Gastrocnemius medialis (tissue), 4 donors: ENCODE measurements at places on chromosomes 6 and 20. TPM values are rescaled to one million over a fixed set of nuclear protein-coding genes. Genes with fewer than 3 reads are reported as not detected.

SNAI1 gene
- 3.5 TPM for total RNA-seq

NTSR1 gene
- not detected for total RNA-seq

IMPG1 gene
- total RNA-seq, result not detected

C6orf141 gene
- total RNA-seq, result 7.8 TPM

FAM162B gene
- total RNA-seq, result 3.4 TPM

MYL9 gene
- 7.3 TPM for total RNA-seq

PTCRA gene
- not detected for total RNA-seq

EEF1A2 gene
- 1,736 TPM for total RNA-seq
